ENCODE measurements at places on chromosomes 6 and 20.

DNA sequence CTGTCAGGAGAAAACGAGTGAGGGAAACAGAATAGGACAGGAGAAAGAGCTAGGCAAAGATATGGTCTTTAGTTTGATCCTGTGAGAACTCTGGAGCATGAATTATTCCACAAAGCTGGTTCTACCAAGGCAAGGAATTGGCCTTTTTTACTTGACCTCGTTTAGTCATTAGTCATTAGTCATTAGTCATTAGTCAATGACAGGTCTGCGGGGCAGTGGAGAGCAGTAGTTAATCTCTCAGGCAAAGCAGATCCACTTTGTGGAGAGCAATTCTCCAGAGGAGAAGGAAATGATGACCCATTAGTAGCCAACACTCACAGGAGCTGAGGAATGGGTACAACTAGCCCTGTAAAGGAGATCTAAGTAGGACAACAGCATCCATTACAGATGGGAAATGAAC is 22.0 kb upstream of the ABCC10 start:
- no peak for DNase-seq

GRCh38 chr6:31246051-31246521 is 25.8 kb downstream of the HLA-C start:
- no peak for DNase-seq

DNA sequence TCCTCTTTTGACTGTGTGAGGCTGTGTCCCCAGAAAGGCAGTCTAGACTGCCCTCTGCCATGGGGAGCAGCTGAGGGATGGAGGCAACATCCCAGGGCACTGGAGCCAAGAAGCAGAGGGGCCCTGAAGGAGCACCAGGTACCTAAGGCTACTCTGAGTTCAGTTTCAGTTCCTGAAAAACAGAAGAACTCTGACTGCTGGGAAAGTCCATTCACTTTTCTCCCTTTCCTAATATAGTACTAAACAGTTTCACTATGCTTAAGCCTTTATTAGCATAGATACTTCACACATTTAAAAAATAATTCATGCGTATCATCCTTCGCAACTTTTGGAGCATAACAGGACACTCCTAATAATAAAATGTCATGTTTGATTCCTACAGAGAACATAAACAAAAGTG is 130.0 kb downstream of the FOXC1 start:
- no peak for DNase-seq

DNA sequence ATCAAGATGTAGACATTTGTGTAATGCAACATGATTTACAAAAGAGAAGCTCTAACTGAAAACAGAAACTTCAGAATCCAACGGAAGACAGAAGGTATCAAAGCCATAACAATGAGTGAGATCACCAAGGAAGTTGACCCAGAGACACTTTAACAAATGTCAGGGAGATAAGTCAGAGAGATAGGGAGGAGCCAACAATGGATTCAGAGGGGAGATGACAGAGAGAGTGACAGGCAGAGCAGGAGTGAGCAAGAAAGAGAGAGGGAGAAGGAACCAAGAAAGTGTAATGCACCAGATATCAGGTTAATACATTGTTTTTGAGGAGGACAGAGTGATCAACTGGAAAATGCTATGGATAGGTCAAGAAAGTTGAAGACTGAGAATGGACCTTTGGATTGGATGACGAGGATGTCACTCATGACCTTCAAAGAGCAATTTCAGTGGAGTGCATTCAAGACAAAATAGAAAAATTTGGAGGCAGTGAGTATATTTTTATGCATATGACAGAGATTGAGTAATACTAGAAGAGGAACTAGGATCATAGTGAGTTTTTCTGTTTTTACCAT is 86.6 kb downstream of the TRDN start:
- no peak for DNase-seq

DNA sequence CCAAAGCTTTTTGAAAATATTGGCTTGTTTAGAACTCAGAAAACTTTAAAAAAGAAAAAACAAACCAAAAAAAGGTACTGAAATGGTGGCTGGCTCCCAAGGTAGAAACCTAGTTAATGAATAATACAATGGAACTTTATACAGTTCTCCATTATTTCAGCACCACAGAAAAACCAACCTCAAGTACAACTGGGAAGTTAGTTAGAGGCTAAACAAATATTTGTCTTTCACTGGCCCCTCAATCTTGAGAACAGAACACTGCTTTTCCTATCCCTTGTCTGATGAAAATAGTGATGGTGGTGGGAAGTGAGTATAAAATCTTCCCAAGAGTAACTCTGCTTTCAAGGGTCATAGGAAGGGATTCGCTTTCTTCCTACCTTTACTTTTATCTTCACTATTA is 126.5 kb downstream of the REV3L start:
- no peak for DNase-seq

DNA sequence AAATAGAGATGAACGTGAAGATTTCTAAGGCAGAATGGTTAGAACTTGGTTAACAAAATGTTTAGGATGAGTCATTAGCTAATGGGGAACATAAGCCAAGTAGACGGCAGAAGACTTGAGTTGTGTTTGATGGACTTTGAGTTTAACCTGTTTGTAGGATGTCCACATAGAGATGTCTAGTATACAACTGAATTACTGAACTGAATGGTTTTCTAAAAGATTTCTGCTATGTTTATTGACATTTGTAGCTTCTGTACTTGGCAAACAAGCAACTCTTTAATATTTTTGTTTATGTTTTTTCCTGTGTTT is 54.5 kb upstream of the DYNLRB1 start:
- no peak for DNase-seq

DNA sequence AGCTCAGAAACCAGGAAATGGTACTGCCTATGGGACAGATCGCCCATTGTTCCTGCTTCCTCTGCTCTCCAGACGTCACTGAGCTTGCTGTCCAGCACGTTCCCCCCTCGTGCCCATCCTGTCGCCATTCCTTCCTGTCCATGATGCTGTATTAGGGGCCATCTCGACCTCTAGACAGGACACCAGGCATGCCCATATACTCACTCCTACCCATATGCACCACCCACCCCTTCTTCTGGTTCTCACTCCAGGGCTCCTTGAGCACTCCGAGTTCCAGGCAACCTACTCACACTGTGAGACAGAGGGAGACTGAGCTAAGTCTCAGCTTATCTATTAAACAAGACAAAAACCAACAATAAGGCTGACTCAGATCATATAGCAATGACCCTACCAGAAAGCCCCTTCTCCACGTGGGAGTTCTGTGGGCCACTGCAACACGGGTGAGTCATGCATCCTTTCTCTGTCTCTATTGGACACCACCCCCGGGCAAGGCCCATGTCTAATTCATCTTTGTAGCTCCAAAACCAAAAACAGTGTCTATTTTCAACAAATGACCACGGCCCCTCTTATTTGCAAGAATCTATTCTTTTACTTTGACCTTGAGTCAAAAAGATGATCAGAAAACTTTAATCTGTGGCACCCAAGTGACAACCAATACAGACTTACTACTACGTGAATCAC is 65.7 kb downstream of the PSMG4 start:
- DNase-seq, result no peak

GRCh38 chr6:100161782-100162365 is 167.9 kb upstream of the MCHR2 start:
- no peak for DNase-seq

GRCh38 chr6:88843040-88843439 is 120.4 kb downstream of the RNGTT start:
- DNase-seq, result no peak

- no peak for DNase-seq
These were observed 186.9 kb upstream of the GMDS start for GRCh38 chr6:2432292-2432691.

- DNase-seq, result no peak
These were observed 74.7 kb upstream of the TNFAIP3 start for GRCh38 chr6:137792160-137793033.

GRCh38 chr20:24577271-24577909 is 108.0 kb downstream of the SYNDIG1 start:
- DNase-seq, result no peak

- DNase-seq, result no peak
These were observed 118.2 kb downstream of the PACRG start for GRCh38 chr6:162845972-162846371.

DNA sequence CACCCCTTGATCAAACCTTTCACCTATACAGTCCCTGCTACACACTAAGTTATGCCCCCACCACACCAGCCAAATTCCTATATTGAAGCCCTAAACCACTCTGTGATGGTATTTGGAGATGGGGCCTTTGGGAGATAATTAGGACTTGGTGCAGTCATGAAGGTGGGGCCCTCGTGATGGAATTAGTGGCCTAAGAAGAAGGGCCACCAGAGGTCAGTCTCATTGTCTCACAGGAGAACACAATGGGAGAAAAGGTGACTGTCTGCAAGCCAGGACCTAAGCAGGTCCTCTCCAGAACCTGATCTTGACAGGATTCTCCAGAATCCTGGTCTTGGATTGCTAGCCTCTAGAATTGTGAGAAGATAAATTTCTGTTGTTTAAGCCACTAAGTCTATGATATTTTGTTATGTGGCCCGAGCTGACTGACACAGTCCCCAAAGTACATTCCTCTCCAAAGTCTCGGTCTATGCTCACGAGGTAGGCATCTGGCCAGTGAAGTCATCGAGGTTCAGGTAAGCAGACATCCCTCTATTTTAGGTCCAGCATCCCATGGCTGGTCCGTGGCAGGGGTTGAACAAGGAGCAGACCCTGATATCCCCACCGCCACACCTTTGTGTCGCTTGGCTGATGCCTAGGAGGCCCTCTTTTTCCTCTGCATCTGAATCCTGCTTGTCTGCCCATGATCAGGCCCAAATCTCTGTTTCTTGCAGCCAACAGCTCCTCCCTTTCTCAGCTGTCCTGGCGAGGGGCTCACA is 138.9 kb downstream of the NFATC2 start:
- DNase-seq, result no peak

GRCh38 chr6:8191629-8192028 is 89.3 kb upstream of the EEF1E1 start:
- DNase-seq, result no peak

DNA sequence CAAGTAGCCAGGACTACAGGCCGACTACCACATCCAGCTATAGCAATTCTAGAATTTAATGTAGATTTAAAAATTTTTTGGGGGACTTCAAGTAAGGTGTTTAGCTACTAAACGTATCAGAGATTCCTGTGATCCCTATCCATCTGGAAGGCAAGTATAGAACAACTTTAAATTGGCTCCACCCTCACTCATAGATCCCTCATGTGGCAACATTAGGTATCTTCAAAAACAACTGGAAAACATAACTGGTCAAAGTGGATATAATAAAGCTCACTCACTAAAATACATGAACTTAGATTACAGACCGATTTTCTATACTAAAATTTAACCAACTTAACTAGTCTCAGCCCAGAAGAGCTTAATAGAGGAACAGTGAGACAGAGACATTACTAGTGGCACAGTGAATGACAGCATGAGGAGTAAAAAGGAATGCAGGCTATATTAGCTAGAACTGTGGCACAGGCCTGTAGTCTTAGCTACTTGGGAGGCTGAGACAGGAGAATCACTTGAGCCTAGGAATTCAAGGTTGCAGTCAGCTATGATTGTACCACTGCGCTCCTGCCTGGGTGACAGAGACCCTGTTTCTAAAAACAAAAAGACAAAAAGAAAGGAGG is 14.7 kb downstream of the NUP153 start:
- DNase-seq, result no peak

DNA sequence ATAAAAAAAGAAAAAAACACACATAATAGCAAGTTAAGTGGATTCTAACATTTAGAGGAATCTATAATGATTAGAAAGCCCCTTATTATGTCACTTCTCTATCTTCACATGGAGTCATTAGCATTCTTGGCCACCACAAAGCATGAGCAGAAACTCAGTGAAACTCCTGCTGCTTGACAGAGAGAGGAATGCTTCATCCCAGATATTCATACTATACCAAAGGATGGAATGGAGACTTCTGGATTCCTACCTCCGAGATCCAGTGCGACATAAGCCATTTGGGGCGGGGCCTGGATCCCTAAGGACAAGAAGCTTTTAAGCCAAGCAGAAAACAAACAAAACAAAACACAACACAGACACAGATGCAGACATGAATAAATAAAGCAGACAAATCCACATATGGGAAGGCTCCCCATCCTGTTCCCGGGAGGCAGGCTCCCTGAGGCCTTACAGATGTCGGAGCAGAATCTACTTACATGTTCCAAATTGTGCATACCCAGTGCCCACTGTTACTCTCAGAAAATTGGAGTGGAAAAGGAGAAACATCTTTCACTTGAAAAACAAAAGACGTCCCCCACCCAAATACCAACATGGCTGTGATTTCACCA is 727.3 kb downstream of the MAFB start:
- no peak for DNase-seq

GRCh38 chr6:134564705-134565104 is 246.8 kb upstream of the SGK1 start:
- DNase-seq, result no peak

All from CD4-positive, alpha-beta T cell treated with Interleukin-1 beta for 1 hour (primary cell).